Progenitor cell of endocrine pancreas (in vitro differentiated cells): ENCODE measurements at places on chromosomes 3 and 15. TPM values are rescaled to one million over a fixed set of nuclear protein-coding genes. Genes with fewer than 3 reads are reported as not detected.
A peak's percentile ranks its signal among the peaks of the same experiment; 100 is the strongest.

Gene IL5RA
- 0.11 TPM in 1 of 2 replicates, not detected in the other for total RNA-seq

Gene PP2D1
- not detected in 2 replicates for total RNA-seq

Gene PRICKLE2
- total RNA-seq: 23.2 and 25.3 TPM in 2 replicates

Gene ACKR2
- 0.60 and 0.78 TPM in 2 replicates for total RNA-seq

Gene NR1I2
- 0.62 and 1.0 TPM in 2 replicates for total RNA-seq

Gene SIDT1
- total RNA-seq: 0.18 TPM in 1 of 2 replicates, not detected in the other

Gene XRN1
- 26.9 and 29.3 TPM in 2 replicates for total RNA-seq

Gene P2RY12
- total RNA-seq: not detected in 2 replicates

Gene GPR156
- total RNA-seq: 0.41 and 0.89 TPM in 2 replicates

Gene PML
- 27.8 and 29.9 TPM in 2 replicates for total RNA-seq

Gene SSUH2
- total RNA-seq: 0.57 and 0.62 TPM in 2 replicates

Gene MAGEL2
- 14.3 and 16.1 TPM in 2 replicates for total RNA-seq

DNA sequence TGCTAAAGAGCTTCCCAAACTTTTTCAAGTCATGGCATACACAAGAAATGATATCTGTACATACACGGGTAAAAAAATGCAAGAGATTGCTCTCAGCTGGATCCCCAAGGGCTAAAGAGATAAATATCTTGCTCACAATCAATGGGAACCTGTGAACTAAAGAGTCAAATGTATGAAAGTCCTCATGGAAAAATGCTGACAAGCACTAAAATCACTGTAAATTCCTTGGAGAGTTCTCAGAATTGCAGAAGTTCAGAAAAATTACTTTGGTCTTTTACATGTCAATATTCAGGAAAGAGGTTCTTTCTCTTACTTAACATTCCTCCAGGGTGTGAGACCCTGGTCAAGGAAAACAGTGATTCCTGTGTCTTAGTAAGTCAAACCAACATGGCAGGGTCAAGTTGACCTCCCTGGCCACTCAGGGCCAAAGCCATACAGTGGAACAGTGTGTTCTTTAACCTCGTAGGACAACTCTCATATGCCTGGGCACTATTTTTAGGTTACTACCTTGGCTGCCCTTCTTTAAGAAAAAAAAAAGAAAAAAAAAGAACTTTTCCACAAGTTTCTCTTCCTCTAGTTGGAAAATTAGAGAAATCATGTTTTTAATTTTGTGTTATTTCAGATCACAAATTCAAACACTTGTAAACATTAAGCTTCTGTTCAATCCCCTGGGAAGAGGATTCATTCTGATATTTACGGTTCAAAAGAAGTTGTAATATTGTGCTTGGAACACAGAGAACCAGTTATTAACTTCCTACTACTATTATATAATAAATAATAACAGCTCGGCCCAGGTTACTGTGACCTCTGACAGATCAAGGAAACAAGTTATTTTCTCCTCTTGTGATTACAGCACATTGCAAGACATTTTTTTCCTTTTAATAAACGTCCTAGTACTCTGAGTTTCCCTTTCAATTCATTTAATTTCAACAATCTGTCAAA lies 12.5 kb downstream of the SSR3 start:
- no peaks in the 10 kb centered on the region for H3K27me3 ChIP-seq
- peaks cover 17% of the 10 kb centered on the region for H3K36me3 ChIP-seq
- no peak overlapping the region for H3K4me3 ChIP-seq
- DNase-seq: no peak
- peaks cover 7% of the 10 kb centered on the region for H3K4me1 ChIP-seq
- no peak overlapping the region for H3K27ac ChIP-seq

- peaks cover 53% of the 10 kb centered on the region for H3K4me1 ChIP-seq
- DNase-seq: no peak
- peaks cover 4% of the 10 kb centered on the region for H3K36me3 ChIP-seq
- no peaks in the 10 kb centered on the region for H3K27me3 ChIP-seq
- peak overlapping the region; percentile 90 for H3K4me3 ChIP-seq
Measured at GRCh38 chr3:129441782-129442181, 1.8 kb downstream of the IFT122 start.

DNA sequence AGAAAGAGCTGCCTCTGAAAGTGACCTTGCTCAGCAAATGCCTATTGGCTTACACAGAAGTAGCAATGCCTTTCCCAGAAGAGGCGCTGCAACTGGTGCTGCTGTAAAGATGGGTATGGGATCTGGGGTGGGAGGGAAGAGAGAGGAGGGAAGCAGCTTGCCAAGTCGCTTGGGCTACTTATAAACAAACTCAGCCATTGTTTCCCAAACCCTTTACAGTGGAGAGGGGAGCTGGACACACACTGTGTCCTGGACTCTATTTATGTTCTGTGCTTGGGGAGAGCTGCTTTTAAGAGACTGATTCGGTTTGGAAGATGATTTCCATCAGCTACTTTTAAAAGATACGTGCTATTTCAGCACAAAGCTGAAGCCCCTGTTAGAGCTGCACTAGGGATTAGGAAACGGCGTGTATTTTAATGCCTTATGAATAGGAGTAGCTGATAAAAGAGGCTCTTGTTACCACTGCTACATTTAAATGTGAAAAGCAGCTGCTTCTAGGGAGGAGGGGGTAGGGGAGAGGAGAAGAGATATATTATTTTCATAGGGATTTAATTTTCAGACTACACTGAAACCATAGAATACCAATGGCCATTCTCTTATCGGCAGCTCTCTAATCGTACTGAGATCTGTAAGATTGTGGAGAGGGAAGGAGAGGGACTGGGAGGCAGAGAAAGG lies 440.6 kb downstream of the MCTP2 start:
- H3K4me3 ChIP-seq: no peak overlapping the region
- DNase-seq: no peak
- H3K27me3 ChIP-seq: peaks cover 20% of the 10 kb centered on the region

DNA sequence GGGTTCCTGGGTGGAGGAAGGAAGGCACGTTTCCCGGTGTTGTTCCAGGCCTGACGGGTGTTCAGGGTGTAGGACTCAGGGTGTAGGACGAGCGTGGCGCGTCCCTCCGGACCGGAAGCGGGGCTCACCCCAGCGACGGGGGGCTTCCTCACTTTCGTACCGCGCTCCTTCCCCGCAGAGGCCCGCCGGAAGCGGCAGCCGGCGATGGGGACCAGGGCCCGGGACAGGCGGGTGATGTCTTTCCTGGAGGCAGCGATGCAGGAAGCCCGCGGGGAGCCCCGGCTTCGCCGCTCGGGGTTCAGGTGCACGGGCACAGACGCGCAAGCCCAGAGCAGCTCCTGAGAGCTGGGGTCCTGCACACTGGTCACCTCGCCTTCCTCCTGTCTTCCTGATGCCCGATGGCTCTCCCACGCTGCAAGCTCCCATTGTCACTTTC lies 13.4 kb downstream of the FOXL2NB start:
- H3K4me3 ChIP-seq: no peak overlapping the region
- no peak for DNase-seq
- H3K36me3 ChIP-seq: no peaks in the 10 kb centered on the region
- H3K27ac ChIP-seq: no peak overlapping the region
- H3K4me1 ChIP-seq: no peaks in the 10 kb centered on the region

- H3K36me3 ChIP-seq: no peaks in the 10 kb centered on the region
- no peak for DNase-seq
- H3K4me3 ChIP-seq: no peak overlapping the region
- no peak overlapping the region for H3K27ac ChIP-seq
- peaks cover 8% of the 10 kb centered on the region for H3K27me3 ChIP-seq
Measured at GRCh38 chr3:45760878-45761711, 35.2 kb downstream of the SLC6A20 start.

DNA sequence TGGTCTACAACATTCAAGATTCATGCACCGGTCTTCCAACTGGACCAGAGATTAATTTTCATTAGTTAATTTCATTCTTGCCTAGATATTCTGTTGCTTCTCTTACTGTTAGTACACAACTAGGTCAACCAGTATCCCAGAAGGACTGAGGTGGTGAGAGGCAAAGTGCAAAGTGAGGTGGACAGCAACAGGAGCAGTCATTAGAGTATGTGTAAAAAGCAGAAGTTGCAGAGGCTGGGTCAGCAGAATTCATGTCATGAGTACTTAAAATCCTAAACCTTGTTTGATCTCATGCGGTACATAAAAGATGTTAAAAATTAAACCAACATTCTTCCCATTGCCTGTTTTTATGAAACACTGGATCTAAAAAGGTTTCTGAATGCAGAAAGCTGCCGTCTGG lies 46.7 kb downstream of the PARP14 start:
- no peaks in the 10 kb centered on the region for H3K4me1 ChIP-seq
- H3K4me3 ChIP-seq: no peak overlapping the region
- DNase-seq: no peak
- H3K36me3 ChIP-seq: peaks cover 31% of the 10 kb centered on the region
- H3K27ac ChIP-seq: no peak overlapping the region

GRCh38 chr15:25182736-25183445 lies 228.1 kb downstream of the SNRPN start:
- H3K4me3 ChIP-seq: no peak overlapping the region
- H3K36me3 ChIP-seq: no peaks in the 10 kb centered on the region
- H3K27ac ChIP-seq: no peak overlapping the region
- no peak for DNase-seq

DNA sequence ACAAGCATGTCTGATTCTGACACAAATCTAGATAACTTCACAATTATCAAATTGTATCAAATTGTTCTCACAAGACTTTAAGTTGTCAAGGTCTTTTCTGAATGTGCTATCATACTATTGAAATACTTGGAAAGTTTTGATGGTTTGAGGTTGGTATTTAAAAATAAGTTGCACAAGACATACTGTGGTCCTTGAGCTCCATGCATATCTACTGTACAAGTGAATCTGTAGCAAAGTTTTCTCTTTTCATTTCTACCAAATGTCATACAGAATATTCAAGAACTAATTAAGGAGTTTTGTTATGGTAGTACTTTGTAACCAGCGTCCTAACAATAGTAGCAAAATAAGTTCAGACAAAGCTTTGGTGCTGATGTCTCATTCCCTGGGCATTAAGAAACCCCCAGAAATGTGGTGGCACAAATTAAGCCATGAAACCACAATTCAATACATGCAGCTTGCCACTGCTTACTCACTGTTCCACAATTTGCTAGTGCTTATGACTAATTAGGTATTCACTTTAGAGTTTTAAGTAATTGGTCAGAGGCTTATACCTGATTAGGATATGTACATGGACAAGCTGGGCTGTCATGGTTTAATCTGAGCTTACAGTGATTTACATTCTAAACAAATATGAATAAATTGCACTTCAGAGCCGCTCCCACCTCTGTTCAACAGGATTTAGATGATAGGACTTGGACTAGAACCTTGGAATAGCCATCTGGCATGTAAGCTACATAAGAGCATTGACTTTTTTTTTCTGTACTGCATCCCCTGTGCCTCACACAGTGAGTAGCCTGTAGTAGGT lies 8.8 kb downstream of the TBC1D23 start:
- no peak overlapping the region for H3K27ac ChIP-seq
- H3K4me1 ChIP-seq: peaks cover 30% of the 10 kb centered on the region
- H3K27me3 ChIP-seq: no peaks in the 10 kb centered on the region
- H3K4me3 ChIP-seq: no peak overlapping the region

DNA sequence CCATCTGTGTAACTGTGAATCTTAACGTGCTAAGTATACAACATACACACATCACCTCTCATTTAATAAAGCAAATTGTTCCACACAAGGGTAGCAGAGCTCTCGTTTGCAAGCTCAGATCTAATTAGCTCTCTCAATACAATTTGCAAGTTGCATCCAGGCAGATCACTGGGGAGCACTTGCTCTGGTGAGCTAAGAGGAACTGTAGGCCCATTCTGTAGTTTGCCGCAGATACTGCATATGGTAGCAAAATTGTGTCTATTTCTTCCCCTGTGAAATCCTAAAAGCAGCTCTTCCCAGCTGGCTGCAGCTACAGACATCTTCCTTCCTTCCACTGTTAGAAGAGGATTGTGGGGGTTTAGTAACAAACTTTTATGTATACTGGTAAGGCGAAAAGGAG lies 288.7 kb upstream of the ADAMTS9 start:
- no peaks in the 10 kb centered on the region for H3K4me1 ChIP-seq
- no peak for DNase-seq
- H3K36me3 ChIP-seq: no peaks in the 10 kb centered on the region
- no peak overlapping the region for H3K27ac ChIP-seq
- H3K4me3 ChIP-seq: no peak overlapping the region
- peaks cover 6% of the 10 kb centered on the region for H3K27me3 ChIP-seq

GRCh38 chr15:31503256-31503655 lies 176.6 kb downstream of the KLF13 start:
- no peak for DNase-seq
- no peaks in the 10 kb centered on the region for H3K36me3 ChIP-seq
- no peaks in the 10 kb centered on the region for H3K27me3 ChIP-seq
- no peak overlapping the region for H3K27ac ChIP-seq
- H3K4me3 ChIP-seq: no peak overlapping the region

DNA sequence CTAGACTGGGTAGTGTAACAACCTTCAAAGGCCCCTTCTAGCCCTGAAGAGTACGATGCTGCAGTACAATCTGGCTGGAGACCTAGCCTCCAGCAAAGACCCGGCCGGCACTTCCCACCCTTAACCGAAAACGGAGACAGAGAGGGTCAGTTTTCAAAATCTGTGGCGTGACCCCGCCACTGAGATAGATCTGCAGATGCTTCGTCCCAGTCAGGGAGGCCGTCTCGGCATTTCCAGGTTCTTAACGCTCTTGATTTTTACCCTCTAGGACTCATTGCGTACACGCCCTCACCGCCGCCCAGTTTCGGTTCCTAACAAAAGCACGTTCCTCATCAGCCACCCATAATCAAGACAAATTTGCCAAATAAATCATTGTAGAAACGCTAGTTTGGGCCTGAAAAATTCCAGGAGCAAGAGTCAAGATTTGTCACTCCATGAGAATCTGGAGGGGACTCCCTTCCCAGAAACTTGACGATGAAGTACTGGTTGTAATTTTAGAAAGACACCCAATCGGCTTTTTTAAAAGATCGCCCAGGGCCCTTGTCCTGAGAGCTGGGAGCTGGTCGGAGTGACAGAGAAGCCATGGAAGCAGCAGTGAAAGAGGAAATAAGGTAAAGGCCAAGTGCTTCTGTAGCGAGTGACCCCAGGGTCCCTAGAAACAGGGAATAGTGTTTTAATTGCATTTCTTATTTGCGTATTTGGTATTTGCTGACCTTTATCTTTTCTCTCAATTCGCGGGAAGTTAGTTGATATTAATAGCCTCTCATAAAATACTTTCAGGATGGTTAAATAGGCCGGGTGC lies 868 bp upstream of the TMEM87A start:
- H3K4me3 ChIP-seq: peak overlapping the region; percentile 99
- H3K27ac ChIP-seq: peak overlapping the region; percentile 100
- H3K36me3 ChIP-seq: peaks cover 4% of the 10 kb centered on the region

GRCh38 chr3:81841540-81841939 lies 80.1 kb upstream of the GBE1 start:
- H3K36me3 ChIP-seq: no peaks in the 10 kb centered on the region
- DNase-seq: no peak
- no peaks in the 10 kb centered on the region for H3K27me3 ChIP-seq

DNA sequence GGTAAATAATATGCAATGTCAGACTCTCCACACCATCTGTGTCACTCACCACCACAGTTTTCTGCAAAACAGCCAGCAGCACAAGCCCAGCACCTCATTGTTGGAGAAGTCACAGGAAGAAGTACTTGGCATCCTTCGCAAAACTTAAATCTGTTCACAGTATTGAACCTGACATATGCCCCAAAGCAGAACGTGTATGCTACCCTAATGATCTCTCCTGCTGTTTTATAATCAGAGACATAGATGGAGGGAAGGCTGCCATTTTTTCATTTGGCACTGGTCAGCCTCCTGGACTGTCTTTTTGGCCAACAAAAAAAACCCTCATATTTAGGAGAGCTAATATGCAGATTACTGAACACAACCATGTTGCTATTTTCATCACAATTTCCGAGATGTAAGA lies 1272.9 kb downstream of the ROBO1 start:
- H3K27ac ChIP-seq: no peak overlapping the region
- H3K27me3 ChIP-seq: no peaks in the 10 kb centered on the region
- H3K36me3 ChIP-seq: no peaks in the 10 kb centered on the region
- H3K4me3 ChIP-seq: no peak overlapping the region
- DNase-seq: no peak
